ENCODE measurements at places on chromosomes 4 and X.

DNA sequence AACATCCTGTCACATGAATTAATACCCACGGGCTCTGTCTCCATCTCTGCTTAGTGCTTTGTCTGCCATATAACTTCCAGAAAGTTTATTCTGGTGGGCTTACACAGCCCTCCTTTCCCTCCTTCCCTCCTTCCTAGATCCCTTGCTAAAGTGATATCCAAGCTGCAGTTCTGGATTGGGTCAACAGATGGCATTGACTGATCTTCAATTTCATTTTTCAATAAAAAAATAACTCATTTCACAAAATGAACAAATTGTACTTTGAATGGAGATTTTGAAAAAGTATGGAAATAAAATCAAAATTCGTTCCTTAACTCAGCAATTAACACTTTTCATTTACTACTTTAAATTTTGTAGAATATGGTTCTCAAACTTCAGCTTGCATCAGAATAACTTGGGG is 94.9 kb downstream of the NXF2 start:
- no peak for DNase-seq

GRCh38 chrX:130831347-130831722 is 71.7 kb downstream of the ENOX2 start:
- DNase-seq = no peak

DNA sequence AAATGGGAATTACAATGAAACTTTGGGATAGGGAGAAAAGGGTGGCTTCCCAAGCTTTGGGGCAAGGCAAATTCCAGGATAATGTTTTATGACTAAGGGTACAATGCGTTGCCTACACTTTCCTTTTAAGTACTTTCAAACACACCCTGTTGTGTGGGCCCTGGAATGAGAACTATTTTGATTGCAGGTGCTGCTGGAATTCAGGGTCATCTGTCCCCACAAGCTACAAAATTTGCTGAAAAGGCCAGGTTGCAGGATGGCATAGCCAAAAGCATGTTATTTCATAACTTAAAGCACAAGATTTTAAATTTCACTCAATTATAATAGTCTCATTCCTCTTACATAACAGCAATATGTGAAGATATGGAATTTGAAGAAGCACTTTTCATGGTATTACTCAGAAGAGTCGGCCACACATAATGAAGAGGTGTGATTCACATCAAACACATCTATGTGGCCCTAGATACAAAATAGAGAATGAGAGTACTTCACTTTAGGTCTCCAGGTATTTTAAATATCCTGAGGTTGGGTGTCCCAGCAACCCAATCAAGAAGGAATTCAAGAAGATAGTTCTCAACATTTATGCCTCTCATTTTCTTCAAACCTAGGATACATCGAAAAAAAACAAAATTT is 89.3 kb downstream of the APBB2 start:
- no peak for DNase-seq

DNA sequence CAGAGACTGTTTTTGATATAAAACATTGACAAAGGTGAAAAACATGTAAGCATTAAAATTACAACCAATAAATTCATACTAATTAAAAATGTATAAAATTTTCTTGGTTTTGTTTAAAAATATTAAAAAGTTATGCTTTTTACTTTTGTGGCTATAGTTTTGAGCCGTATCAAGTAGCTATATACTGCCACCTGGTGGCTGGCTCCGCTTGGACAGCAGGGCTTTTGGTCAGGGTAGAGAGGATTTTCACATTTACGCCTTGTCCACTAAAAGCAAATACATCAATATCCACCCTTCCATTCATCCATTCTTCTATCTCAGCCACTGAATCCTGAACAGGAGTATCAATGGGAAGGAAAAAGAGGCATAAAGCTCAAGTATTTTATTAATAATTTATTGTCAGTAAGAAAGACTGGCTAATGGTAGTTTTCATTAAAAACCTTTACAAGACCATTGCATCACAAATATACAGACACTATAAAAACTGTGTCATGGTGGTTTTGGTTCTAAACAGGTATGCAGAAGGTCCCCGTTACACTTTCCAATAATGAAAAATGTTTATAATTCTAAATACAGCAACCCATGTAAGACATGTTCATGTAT is 32.1 kb upstream of the MTNR1A start:
- DNase-seq = peak; percentile 24

- no peak for DNase-seq
These were observed 25.4 kb downstream of the C4orf17 start for GRCh38 chr4:99536271-99536670.

DNA sequence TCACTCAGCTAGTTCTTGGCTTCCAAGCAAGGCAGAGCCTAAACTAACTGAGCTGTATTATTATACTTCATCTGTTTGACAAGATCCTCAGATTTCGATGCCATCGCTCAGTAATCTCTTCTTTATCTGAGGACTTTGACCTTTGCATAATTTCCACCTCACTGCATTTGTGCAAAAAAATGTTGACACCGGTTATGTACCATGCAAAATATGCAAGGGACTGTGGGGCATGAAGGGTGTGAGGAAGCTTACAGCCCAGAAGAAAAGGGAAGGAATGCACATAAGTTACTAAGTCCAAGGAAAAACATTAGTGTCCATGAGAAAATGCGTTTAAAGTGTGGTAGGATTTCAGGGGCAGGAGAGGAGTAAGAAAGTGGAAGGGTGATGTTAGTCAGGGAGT is 295.4 kb downstream of the PACRGL start:
- DNase-seq = no peak

- no peak for DNase-seq
These were observed 3.8 kb upstream of the CFAP299 start for GRCh38 chr4:80331693-80332092.

- DNase-seq = no peak
These were observed 83.0 kb upstream of the BEND4 start for GRCh38 chr4:42235304-42236021.
